Fibroblast of skin of right quadriceps (primary cell): ENCODE measurements at places on chromosomes 5 and 9.

- no peak for DNase-seq
Measured at GRCh38 chr9:18348083-18348475, 125.9 kb upstream of the ADAMTSL1 start.

GRCh38 chr5:57778501-57779091 lies 296.0 kb upstream of the ACTBL2 start:
- peak; percentile 17 for DNase-seq

DNA sequence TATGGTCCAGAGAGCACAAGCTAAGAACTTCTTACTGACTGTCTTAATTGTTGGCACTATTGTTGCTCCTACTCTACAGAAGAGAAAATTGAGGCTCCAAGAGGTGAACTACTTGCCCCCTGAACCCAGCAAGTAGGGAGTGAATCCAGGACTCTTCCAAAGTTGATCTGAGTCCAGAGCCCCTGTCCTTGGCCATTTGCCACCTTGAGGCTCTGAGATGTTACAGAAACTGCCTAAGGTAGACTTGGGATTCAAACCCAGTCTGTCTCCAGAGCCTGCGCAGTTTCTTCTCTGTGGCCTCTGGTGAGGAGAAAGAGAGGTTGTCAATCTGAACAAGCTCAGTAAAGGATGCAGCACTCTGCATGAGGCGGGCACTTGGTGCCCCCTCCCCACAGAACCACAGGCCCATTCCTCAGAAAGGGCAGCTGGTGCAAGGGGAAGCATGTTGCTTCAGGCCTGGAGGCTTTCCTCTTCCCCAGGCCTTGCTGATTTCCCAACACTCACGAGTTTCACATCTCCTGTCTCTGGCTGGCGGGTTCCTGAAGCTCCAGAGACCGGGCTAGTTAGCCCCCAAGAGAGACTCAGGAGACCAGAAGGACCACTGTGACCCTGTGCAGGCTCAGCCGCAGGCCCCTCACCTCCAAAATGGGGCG lies 2.9 kb upstream of the LCP2 start:
- DNase-seq: no peak

GRCh38 chr5:135724617-135725016 lies 109.8 kb upstream of the SLC25A48 start:
- DNase-seq: no peak

GRCh38 chr9:27539479-27540441 lies 10.1 kb upstream of the MOB3B start:
- peak; percentile 44 for DNase-seq

GRCh38 chr5:2204366-2205184 lies 321.9 kb upstream of the IRX4 start:
- DNase-seq: no peak

DNA sequence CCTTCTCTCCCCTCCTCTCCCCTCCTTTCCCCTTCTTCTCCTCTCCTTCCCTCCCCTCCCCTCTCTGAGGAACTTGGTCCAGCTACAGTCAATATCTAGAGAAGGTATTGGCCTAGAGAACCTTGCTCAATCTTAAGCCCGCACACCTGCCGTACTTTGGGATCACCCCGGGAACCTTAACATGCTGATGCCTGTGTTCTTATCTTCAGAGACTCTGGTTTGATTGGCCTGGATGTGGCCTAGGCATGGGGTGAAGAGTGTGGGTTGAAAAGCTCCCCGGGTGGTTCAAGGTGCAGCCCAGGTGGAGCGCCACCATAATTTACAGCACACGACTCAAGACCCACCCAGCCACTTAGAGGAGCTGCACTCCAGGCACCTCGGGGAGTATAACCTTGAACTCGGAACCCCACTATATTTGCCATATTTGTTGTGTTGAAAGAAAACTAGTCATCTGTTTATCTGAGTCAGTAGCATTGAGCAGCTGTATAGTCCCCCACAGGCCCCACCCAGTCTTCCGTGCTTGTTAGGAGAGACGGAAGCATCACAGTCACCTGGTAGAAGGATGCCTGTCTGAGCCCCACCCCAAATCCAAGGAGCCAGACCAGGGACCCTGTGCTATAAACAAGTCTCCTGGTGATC lies 14.4 kb upstream of the PHF19 start:
- DNase-seq: no peak

DNA sequence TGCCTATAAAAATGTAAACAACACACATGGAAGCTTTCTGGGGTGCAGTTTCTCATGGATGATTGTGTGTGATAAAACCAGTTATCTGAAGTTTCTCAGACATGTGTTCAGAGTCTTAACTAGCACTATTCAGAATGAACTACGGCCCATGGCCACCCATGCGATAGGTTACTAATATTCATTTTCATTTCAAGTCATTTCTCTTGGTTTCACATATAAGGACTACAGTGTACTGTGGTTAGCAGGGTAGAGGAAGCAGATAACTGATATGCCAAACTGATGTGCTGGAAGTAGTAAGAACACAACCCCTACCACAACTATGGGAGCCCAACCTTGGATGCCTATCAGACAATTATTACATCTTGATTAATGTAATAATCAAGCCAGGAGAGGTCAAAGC lies 372.1 kb downstream of the DTWD2 start:
- DNase-seq: no peak

DNA sequence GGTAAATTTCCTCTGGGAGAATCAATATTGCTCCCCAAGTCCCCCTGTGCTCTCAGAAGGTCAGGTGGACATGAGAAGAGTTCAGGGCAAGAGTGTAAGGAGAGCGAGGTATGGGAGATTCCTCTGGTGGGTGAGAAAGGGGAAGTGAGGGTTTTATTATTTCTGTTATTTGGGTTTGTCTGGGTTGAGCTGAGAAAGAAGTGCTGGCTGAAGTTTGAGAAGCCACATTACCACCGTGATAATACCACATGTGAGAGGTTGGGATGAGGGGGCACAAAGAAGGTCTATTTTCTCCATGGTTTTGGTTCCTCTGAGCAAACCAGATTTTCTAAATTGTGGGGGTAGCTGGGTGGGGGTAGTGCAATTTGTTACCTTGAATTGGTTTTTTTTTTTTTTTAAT lies 350.4 kb downstream of the OSTF1 start:
- DNase-seq: no peak

DNA sequence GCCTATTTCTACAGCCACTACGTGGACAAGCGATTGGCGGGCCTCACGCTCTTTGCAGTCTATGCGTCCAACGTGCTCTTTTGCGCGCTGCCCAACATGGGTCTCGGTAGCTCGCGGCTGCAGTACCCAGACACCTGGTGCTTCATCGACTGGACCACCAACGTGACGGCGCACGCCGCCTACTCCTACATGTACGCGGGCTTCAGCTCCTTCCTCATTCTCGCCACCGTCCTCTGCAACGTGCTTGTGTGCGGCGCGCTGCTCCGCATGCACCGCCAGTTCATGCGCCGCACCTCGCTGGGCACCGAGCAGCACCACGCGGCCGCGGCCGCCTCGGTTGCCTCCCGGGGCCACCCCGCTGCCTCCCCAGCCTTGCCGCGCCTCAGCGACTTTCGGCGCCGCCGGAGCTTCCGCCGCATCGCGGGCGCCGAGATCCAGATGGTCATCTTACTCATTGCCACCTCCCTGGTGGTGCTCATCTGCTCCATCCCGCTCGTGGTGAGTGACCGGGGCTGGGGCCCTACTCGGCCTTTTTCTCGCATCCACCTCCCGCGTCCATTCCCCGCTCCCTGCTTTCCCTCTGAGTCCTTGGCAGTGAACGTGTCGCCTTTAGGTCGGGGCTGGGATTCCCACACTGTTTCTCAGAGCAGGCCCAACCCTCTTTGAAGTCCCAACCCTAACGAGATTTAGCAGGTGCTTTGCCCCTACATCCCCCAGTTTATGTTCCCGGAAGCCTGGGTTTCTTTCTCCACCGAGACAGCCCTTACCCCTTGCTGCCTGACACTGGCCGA lies 1.8 kb downstream of the PTGER4 start:
- DNase-seq: no peak

GRCh38 chr5:60488466-60489130 lies 211.4 kb downstream of the DEPDC1B start:
- no peak for DNase-seq

GRCh38 chr5:143013176-143013891 lies 243.2 kb downstream of the ARHGAP26 start:
- no peak for DNase-seq

DNA sequence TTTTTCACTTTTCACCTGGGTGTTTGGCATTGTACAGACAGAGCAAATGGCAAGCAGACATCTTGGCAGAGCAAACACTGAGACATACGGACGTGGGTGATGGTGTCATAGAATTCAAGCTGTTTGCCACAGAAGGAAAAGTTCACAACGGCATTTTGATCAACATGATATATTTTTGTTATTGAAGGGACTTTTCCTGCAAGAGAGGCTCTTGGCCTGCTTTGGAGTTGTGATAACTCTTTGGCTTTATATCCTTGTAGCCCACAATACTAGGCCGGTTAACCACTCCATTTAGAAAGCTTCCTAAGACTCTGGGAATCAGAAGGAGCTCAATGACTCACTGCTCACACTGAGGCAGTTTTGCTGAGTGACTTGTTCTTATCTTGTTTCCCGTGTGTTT lies 1038.3 kb downstream of the TLE1 start:
- peak; percentile 54 for DNase-seq

DNA sequence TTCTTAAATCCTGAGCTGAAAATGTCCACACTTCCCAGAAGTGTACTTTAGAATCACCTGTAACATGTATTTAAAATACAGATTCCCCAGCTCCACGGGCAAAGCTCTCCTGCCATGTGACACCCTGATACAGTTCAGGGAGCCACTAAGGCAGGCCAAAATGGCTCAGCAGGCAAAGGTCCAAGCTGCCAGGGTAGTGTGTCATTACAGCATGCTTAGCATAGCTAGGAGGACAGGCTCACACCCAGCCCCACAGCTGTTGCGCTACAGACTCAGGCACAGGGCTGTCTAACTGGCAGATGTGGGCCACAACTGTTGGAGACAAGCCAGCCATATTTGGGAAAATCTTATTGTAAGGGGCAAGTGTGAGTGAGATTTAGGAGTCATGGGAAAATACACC lies 73.0 kb downstream of the C9orf85 start:
- peak; percentile 61 for DNase-seq

GRCh38 chr9:136353088-136353487 lies 10.5 kb downstream of the DNLZ start:
- DNase-seq: no peak

DNA sequence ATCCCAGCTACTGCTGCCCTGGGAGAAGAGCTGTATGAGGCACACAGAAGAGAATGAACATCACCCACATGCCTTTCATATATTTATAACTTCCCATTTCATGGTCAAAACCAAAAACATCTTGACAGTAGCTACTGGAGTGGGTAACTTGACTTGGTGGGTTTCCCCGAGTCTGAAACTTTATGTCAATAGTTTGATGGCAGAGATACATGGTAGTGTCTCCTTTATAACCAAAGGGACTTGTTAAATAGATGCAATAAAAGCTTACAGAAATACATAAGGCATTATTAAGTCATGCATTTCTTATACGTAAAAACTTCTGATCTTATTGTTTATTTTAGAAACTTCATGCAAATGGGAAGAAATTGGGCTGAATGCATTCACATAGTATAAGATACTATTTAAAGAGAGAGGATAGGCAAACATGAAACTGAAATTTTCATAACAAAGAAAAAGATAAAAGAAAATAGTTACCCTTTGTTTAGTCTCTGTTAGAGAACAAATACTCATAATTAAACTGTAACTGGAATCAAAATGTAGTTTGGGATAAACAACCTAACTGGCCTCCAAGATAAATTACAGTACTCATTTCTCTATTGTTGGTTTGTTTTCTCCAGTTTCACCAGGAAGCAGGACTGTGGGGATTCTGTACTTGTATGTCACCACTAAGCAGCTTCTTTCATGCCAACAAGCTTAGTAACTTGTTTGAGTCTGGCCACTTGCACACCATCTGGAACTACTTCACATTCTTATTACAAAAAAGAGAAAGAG lies 459.3 kb upstream of the MEF2C start:
- peak; percentile 90 for DNase-seq

- no peak for DNase-seq
Measured at GRCh38 chr5:161925960-161926359, 78.0 kb downstream of the GABRA1 start.

DNA sequence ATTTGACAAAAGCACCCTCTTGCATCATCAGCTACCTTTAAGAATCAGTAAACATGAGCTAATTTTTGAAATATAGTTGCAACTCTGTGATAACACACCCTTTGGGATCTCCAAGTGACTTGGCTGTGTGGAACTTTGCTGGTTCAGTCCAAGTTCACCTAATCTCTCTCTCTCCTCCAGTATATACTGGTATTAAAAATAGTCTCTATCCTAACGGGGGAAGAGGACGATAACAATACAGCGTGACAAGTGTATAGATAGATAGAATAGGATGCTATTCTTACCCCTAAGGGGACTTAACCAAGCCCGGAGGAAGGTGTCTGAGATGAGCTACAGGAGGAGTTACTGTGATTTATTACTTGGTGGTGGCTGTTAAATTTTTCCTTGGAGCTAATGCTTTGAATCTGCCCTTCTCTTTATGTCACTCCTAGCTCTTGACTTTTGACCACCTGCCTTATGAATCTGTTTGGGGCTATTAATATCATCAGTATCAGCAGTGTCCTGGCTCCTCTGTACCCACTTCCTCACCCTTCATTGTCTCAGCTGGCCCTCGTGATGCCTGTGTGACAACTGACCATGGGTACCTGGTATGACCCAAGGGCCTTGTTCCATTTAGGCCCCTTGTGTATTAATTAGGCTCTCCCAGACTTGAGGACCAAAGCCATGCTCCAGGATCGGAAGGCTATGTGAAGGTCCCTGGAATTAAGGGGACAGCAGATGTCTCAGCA lies 223.9 kb downstream of the SREK1 start:
- DNase-seq: no peak

- DNase-seq: peak; percentile 1
Measured at GRCh38 chr5:163622799-163623198, 117.4 kb downstream of the MAT2B start.

GRCh38 chr5:761854-762710 lies 22.4 kb downstream of the ZDHHC11B start:
- no peak for DNase-seq

GRCh38 chr9:36041506-36041905 lies 4.8 kb downstream of the RECK start:
- no peak for DNase-seq

DNA sequence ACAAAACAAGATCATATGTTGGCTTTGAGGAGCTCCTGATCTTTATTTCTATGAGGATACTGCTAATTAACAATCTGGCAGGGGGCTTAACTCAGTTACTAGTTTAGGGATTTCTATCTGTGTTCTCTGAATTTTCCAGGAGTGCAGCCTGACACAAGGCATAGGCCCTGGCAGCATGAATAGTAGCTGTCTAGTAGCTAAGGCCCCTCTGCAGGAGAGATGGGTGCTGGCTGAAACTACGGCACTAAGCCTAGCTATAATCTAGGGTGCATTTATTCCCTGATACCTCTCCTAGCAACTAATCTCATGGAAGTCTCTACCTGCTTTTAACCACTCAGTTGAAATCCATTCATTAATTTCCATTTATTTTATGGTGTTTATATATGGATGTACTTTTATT lies 268.2 kb downstream of the TMEM232 start:
- DNase-seq: no peak
